ENCODE measurements at places on chromosomes 13 and 19. TPM values are rescaled to one million over a fixed set of nuclear protein-coding genes. Genes with fewer than 3 reads are reported as not detected.

The PHLDB3 gene
- 8.3 TPM for total RNA-seq

The MBD3L2 gene
- total RNA-seq = not detected

The ZNF730 gene
- 32.6 TPM for total RNA-seq

The MAP4K1 gene
- 12.3 TPM for total RNA-seq

The FAM83E gene
- 5.3 TPM for total RNA-seq

The ARHGAP45 gene
- 14.8 TPM for total RNA-seq

The DMKN gene
- total RNA-seq = 465 TPM

The BABAM1 gene
- total RNA-seq = 136 TPM

The ITGBL1 gene
- total RNA-seq = not detected

The PROZ gene
- 1.0 TPM for total RNA-seq

The MATK gene
- total RNA-seq = 5.7 TPM

The CABP5 gene
- not detected for total RNA-seq

The ZNF324B gene
- 2.4 TPM for total RNA-seq

The RHPN2 gene
- total RNA-seq = 52.0 TPM

DNA sequence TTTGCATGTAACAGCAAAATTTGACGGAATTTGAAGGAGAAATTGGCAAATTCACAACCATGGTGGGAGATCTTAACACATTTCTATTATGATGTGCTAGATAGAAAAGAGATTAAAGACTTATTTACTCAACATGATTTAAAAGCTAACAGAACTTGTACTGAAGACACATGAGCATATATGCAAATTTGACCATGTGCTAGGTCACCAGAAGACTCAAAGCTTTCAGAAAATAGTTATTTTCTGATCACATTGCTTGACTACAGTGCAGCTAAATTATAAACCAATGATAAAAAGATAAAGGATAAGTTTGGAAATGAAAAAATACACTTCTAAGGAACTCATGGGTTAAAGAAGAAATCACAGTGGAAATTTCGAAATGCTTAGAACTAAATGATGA lies 9.1 kb downstream of the GPR183 start:
- no peak overlapping the region for H3K27ac ChIP-seq
- H3K27me3 ChIP-seq = no peaks in the 10 kb centered on the region
- H3K36me3 ChIP-seq = peaks cover 18% of the 10 kb centered on the region
- DNase-seq = no peak

GRCh38 chr19:34428549-34429285 lies 536 bp downstream of the UBA2 start:
- H3K27ac ChIP-seq = peak overlapping the region; percentile 84
- peaks cover 43% of the 10 kb centered on the region for H3K36me3 ChIP-seq
- peak overlapping the region; percentile 90 for H3K4me3 ChIP-seq
- no peaks in the 10 kb centered on the region for H3K27me3 ChIP-seq
- no peak for DNase-seq

DNA sequence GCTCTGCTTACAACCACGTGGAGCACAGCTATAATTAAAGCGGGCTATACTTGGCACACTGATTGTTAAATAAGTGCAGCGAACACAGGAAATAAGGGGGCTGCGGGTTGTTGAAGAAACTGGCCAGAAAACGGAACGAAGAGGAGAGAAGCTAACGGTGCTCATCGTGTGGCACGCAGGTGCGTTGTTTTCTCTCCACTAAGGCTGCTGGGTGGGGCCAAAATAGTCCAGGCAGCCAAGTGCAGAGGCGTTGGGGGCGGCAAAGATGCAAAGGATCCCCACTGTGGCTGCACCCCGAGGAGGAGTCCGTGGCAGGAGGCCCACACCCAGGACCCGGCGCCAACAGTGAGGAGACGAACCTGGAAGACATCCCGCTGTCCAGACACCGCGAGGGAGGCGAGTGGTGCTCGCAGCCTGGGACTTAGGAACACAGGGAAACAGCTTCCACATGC lies 8.1 kb upstream of the ARL11 start:
- H3K4me1 ChIP-seq = peaks cover 3% of the 10 kb centered on the region
- no peak overlapping the region for H3K4me3 ChIP-seq
- H3K27me3 ChIP-seq = no peaks in the 10 kb centered on the region
- no peaks in the 10 kb centered on the region for H3K36me3 ChIP-seq
- no peak overlapping the region for H3K27ac ChIP-seq

DNA sequence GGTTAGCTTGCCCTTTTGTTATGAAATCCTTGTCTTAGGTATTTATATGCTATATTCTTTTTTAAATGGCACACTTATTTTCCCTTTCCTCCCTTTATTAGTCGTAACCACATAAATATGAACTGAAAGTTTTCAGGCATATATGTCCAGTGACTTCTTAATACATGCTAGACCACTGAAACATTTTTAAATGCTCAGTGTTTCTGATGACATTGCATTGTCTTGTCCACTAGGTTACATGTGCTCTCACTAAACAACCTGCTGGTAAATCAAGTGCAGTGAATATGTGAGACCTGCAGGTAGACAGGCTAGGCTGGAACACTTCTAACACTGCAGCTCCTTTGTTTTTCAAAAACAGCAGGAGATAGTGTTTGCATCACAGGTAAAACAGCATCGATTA lies 332.6 kb upstream of the DACH1 start:
- H3K27ac ChIP-seq = no peak overlapping the region
- no peak overlapping the region for H3K4me3 ChIP-seq
- no peaks in the 10 kb centered on the region for H3K4me1 ChIP-seq
- no peaks in the 10 kb centered on the region for H3K27me3 ChIP-seq
- no peaks in the 10 kb centered on the region for H3K36me3 ChIP-seq
- no peak for DNase-seq

DNA sequence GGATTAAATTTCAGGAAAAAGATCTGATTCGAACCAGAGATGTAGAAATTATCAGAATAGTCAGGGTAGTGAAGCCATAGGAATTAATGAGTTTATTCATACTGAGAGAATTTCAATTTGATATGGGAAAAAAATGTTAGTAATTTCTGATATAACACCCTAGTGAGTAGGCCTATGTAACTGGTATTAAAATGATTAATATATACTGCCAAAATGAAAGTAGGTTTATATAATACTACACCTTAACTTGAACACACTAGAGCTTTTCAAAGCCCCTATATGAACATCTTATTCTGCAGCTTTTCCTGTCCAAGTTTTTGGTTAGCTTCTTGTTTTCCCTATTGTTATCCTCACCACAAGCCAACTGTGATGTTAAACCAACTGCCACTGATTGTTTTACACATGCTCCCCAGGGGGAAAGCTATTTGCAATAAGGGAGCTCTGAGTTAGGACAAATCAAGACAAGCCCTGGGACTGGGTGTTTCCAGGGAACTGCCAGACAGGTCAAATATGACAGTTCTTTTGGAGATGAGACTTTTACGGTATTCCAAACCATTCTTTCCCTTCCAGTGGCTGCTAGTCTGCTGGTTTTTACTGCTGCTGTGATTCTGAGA lies 45.3 kb downstream of the FNDC3A start:
- no peak overlapping the region for H3K27ac ChIP-seq
- peak overlapping the region; percentile 43 for H3K4me3 ChIP-seq
- peak; percentile 42 for DNase-seq
- no peaks in the 10 kb centered on the region for H3K27me3 ChIP-seq
- no peaks in the 10 kb centered on the region for H3K36me3 ChIP-seq
- H3K4me1 ChIP-seq = no peaks in the 10 kb centered on the region

DNA sequence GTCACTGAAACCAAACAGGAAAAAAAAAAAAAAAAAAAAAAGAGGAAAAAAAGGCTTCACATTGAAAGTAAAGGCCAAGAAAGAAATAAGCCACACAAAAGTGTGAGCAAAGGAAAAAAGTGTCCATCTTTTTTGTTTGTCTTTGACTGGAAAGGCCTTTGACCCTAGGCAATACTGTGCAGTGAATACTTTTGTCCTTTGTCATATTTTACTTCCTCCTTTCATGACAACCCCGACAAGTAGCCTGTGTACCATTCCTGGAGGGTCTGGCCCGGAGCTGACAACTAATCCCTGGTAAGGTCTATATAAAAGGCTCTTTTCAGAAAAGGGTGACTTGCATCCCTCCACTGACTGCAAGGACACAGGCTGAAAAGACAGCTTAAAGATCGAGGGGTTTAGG lies 12.9 kb upstream of the MICU2 start:
- H3K27ac ChIP-seq = no peak overlapping the region
- H3K27me3 ChIP-seq = peaks cover 8% of the 10 kb centered on the region
- H3K4me3 ChIP-seq = no peak overlapping the region
- no peaks in the 10 kb centered on the region for H3K4me1 ChIP-seq
- no peak for DNase-seq

DNA sequence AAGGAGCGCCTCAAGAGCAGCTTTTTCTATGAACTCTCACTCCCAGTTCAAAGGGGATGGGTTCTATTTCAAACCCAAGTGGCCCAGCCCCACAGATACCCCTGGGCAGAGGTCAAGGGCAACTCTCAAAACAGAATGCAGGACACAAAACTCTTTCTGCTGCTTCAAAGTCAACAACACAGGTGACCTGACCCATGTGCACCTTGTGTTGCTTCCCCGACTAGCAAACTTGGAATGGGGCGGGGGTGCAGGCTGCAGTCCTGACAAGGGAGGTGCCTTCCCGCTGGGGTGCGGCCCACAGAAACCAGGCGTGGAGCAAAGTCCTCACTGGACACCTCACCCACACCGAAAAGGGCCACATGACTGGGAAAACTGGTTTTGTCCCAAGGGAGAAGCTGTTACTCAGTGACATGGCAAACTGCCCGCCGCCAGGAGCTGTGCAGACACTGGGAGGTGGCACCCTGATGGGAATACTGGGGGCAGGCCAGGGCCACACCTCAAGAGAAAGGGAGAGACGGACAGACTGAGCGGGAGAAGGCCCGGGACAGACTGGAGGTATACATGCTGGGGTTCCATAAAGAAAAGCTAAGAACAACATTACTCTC lies 17.4 kb downstream of the ZC3H4 start:
- H3K27ac ChIP-seq = peak overlapping the region; percentile 38
- H3K27me3 ChIP-seq = no peaks in the 10 kb centered on the region
- H3K36me3 ChIP-seq = peaks cover 55% of the 10 kb centered on the region
- no peak overlapping the region for H3K4me3 ChIP-seq
- no peak for DNase-seq

GRCh38 chr19:20005741-20006140 lies 33.6 kb downstream of the ZNF682 start:
- no peak overlapping the region for H3K27ac ChIP-seq
- peak overlapping the region; percentile 72 for H3K4me3 ChIP-seq
- no peaks in the 10 kb centered on the region for H3K4me1 ChIP-seq
- no peak for DNase-seq

- no peak overlapping the region for H3K27ac ChIP-seq
- H3K4me3 ChIP-seq = no peak overlapping the region
- no peaks in the 10 kb centered on the region for H3K4me1 ChIP-seq
- no peaks in the 10 kb centered on the region for H3K27me3 ChIP-seq
These were observed 13.1 kb downstream of the NAXD start for GRCh38 chr13:110628477-110628793.

DNA sequence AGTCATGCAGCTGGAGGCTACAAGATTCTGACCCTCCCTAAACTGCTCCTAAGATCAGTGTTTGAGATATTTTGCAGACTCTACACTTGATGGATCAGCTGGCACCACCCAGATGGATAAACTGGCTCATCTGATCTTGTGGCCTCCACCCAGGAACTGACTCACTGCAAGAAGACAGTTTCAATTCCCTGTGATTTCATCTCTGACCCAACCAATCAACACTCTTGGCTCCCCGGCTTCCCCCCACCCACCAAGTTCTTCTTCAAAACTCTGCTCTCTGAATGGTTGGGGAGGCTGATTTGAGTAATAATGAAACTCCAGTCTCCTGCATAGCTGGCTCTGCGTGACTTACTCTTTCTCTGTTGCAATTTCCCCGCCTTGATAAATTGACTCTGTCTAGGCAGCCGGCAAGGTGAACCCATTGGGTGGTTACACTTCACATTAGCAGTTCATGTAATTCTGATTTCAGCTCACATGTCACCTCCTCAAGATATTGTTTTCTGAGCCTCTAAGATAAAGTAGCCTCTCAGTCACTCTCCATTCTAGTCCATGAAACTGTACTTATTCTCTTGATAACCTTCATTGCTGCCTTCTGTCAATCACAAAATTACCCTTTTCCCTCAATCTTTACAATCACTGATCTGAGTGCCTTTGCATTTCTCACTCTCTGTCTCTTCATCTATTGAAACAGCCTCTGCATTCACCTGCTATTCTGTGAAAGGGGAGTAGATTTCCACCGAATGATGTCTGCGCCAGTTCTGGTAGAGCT lies 9.9 kb upstream of the FPR3 start:
- no peak overlapping the region for H3K27ac ChIP-seq
- H3K4me3 ChIP-seq = no peak overlapping the region
- H3K36me3 ChIP-seq = no peaks in the 10 kb centered on the region
- no peaks in the 10 kb centered on the region for H3K4me1 ChIP-seq

- H3K27me3 ChIP-seq = no peaks in the 10 kb centered on the region
- H3K4me3 ChIP-seq = no peak overlapping the region
- H3K27ac ChIP-seq = no peak overlapping the region
- DNase-seq = no peak
- H3K36me3 ChIP-seq = no peaks in the 10 kb centered on the region
- no peaks in the 10 kb centered on the region for H3K4me1 ChIP-seq
These were observed 54.3 kb upstream of the SERTM1 start for GRCh38 chr13:36619535-36619934.

GRCh38 chr13:78566631-78567030 lies 36.7 kb downstream of the POU4F1 start:
- H3K27me3 ChIP-seq = peaks cover 8% of the 10 kb centered on the region
- no peaks in the 10 kb centered on the region for H3K36me3 ChIP-seq
- DNase-seq = no peak

DNA sequence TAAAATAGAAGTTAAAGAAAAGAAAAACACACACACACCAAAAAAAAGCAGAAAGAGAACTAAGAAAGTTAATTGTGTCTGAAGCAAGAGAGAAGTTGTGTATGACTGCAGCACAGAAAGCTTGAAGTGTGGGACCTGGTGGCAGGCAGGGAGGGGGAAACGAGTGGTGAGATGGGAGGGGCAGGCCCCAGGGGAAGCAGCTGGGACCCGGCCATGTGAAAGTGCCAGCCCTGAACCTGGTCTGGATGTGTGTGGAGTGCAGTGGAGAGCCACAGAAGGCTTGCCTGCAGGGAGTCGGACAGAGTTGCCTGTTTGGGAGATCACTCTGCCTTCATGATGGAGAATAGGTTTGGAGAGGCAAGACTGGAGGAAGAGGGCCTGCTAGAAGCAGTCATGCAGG lies 199.0 kb downstream of the GGACT start:
- DNase-seq = no peak
- peaks cover 34% of the 10 kb centered on the region for H3K36me3 ChIP-seq
- H3K27me3 ChIP-seq = no peaks in the 10 kb centered on the region
- no peaks in the 10 kb centered on the region for H3K4me1 ChIP-seq
- H3K4me3 ChIP-seq = no peak overlapping the region
- H3K27ac ChIP-seq = no peak overlapping the region

All from endodermal cell (in vitro differentiated cells).